Activated CD8-positive, alpha-beta T cell treated with anti-CD3 and anti-CD28 coated beads, Interleukin-2, amount 10 ng/mL, durations not matched to agents 7 days and 5 days (primary cell): ENCODE measurements at places on chromosomes 12 and 14. TPM values are rescaled to one million over a fixed set of nuclear protein-coding genes. Genes with fewer than 3 reads are reported as not detected.
A peak's percentile ranks its signal among the peaks of the same experiment; 100 is the strongest.

DNA sequence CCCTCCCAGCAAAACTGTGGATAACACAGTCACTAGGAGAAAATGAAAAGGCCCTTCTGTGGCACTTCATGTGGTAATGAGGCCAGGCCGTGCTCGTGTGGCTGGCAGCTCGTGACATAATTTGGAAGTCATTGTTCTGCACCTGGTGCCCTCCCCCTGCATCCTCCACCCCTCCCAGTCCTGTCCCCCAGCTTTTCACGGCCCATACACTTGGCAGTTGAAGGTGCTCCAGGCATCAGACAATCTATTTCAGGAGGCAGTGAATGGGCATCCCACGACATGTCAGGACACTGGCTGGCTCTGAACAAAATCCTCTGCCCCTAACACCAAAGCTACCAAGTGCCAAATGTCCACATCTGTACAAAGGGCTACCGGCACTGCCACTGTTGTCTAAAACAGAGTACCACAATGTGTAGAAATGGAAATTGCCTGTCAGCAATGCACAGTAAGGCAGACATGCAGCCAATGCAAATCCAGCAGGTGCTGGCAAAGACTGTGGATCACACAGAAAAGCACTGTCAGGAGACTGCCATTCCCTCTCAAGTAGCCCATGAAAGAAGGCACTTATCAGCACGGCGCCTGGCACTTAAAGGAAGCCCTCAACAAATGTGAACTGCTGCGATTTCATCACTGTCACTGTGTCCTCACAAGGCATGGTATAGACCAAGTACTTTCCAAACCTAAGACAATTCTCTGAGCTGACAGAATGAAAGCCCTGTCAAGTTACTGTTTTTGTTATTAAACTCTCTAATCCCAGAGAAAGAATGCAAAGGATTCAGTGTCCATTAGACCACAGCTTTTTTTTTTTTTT lies 39.1 kb downstream of the CORO1C start:
- peaks cover 9% of the 10 kb centered on the region for H3K36me3 ChIP-seq
- no peaks in the 10 kb centered on the region for H3K27me3 ChIP-seq
- peak overlapping the region; percentile 64 for H3K4me3 ChIP-seq
- no peak for DNase-seq
- peak overlapping the region; percentile 87 for H3K27ac ChIP-seq

The SMCO2 gene
- 0.61 TPM for total RNA-seq

- DNase-seq: peak; percentile 62
- peaks cover 8% of the 10 kb centered on the region for H3K4me1 ChIP-seq
- no peak within 1 kb of the TSS for H3K27ac ChIP-seq
- H3K4me3 ChIP-seq: peak within 1 kb of the TSS; percentile 78
- peaks cover 42% of the 10 kb centered on the region for H3K27me3 ChIP-seq
Measured at GRCh38 chr12:117968826-117969659, at the start of gene KSR2. KSR2 (minus strand) TSS chr12:117968990; CDS start chr12:117968255, 735 bp downstream.

The HIP1R gene
- 37.4 TPM for total RNA-seq

The SRGAP1 gene
- not detected for total RNA-seq

The B3GNT4 gene
- total RNA-seq: 1.4 TPM

The ALKBH2 gene
- total RNA-seq: 15.3 TPM

The OR6C2 gene
- not detected for total RNA-seq

- H3K27ac ChIP-seq: peak overlapping the region; percentile 16
- H3K4me1 ChIP-seq: peaks cover 32% of the 10 kb centered on the region
- no peak overlapping the region for H3K4me3 ChIP-seq
- DNase-seq: no peak
- H3K27me3 ChIP-seq: peaks cover 4% of the 10 kb centered on the region
- H3K36me3 ChIP-seq: peaks cover 7% of the 10 kb centered on the region
Measured at GRCh38 chr12:10211101-10211939, 1.4 kb upstream of the GABARAPL1 start.

The DGLUCY gene
- 119 TPM for total RNA-seq

The FLRT2 gene
- not detected for total RNA-seq

- H3K4me1 ChIP-seq: peaks cover 22% of the 10 kb centered on the region
- H3K27ac ChIP-seq: no peak overlapping the region
- H3K36me3 ChIP-seq: peaks cover 9% of the 10 kb centered on the region
- DNase-seq: no peak
- no peaks in the 10 kb centered on the region for H3K27me3 ChIP-seq
Measured at GRCh38 chr12:1584326-1584725, 10.1 kb downstream of the FBXL14 start.

The SIRT4 gene
- 1.4 TPM for total RNA-seq

DNA sequence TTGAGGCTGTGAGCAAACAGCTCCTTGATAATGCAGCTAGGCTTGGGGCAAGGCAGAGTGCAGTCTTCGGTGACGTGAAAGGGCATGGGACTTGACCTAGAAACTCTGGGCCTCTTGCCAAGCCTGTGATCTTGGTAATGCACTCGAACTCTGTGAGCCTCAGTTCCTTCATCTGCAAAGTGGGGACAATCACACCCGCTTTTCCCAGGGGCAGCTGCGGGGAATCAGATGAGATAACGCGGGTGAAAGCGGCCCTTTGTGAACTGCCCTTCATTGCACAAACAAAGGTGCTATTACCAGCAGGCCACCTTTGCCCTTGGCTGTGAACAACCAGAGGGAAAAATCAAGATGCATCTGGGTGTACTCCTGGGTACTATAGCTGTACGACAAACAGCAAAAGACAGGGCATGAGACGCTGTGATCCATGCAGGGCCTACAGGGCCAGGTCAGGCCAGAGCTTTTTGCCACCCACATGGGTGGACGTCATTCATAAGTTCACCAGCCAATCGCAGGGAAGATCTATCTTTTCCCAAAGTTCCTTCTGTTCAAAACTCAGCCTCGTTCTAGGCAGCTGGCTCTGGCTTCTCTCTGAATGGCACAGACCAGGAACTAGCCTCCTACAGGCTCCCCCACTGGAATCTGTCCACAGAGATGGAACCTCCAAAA lies 3.2 kb downstream of the MSI1 start:
- DNase-seq: no peak
- H3K4me3 ChIP-seq: no peak overlapping the region
- H3K36me3 ChIP-seq: no peaks in the 10 kb centered on the region

The SIX6 gene
- not detected for total RNA-seq

The RFLNA gene
- total RNA-seq: not detected

DNA sequence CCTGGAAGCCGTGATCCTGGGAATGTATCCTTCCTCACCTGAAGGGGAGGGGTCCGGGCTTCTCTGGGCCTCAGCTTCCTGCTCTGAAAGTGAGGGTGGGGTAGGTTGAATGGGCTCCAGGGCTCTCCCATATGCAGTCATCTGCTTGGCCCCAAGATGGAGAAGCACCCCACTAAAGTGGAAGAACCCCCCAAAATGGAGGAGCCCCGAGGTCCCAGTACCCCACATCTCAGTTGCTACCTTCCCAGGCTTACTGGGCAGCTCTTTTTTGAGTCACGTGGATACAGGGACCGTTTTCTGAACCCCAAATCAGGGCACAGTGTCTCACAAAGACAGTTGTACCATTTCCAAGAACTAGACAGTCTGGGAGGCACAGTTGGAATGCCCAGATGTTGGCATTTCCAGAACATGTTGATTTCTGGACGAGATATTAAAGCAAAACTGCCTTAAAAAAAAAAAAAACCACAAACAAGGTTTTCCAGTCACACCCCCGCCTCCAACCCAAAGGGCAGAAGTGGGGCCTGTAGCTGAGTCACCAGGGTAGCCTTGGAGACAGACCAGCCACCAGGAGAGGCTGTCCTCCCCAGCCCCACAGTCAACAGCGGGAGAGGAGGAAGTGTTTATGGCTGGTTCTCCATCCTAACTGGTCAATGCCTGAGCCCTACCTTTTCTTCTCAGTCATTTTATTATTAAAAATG lies 12.1 kb downstream of the VASH1 start:
- H3K4me3 ChIP-seq: no peak overlapping the region
- peaks cover 28% of the 10 kb centered on the region for H3K4me1 ChIP-seq
- no peak overlapping the region for H3K27ac ChIP-seq
- peak; percentile 22 for DNase-seq

GRCh38 chr14:49879646-49880204 lies 13.2 kb upstream of the ARF6 start:
- H3K27me3 ChIP-seq: peaks cover 2% of the 10 kb centered on the region
- H3K27ac ChIP-seq: peak overlapping the region; percentile 43
- no peaks in the 10 kb centered on the region for H3K36me3 ChIP-seq

- peaks cover 6% of the 10 kb centered on the region for H3K27me3 ChIP-seq
- no peaks in the 10 kb centered on the region for H3K36me3 ChIP-seq
- H3K4me1 ChIP-seq: no peaks in the 10 kb centered on the region
- no peak overlapping the region for H3K27ac ChIP-seq
- no peak overlapping the region for H3K4me3 ChIP-seq
Measured at GRCh38 chr14:93707475-93707874, 80.8 kb downstream of the PRIMA1 start.

The SUSD6 gene
- 40.0 TPM for total RNA-seq

GRCh38 chr12:38053113-38053512 lies 263.5 kb upstream of the ALG10B start:
- no peaks in the 10 kb centered on the region for H3K4me1 ChIP-seq
- no peak overlapping the region for H3K27ac ChIP-seq
- no peaks in the 10 kb centered on the region for H3K27me3 ChIP-seq
- H3K4me3 ChIP-seq: no peak overlapping the region

GRCh38 chr12:56315249-56315621 lies 553 bp downstream of the CNPY2 start:
- H3K36me3 ChIP-seq: peaks cover 34% of the 10 kb centered on the region
- peaks cover 16% of the 10 kb centered on the region for H3K4me1 ChIP-seq
- H3K4me3 ChIP-seq: peak overlapping the region; percentile 99
- H3K27me3 ChIP-seq: no peaks in the 10 kb centered on the region

The NTF3 gene
- total RNA-seq: not detected

- H3K4me1 ChIP-seq: peaks cover 6% of the 10 kb centered on the region
- H3K27ac ChIP-seq: no peak overlapping the region
- no peak for DNase-seq
- no peaks in the 10 kb centered on the region for H3K36me3 ChIP-seq
- peaks cover 14% of the 10 kb centered on the region for H3K27me3 ChIP-seq
Measured at GRCh38 chr14:65109357-65109756, 7.0 kb upstream of the MAX start.

DNA sequence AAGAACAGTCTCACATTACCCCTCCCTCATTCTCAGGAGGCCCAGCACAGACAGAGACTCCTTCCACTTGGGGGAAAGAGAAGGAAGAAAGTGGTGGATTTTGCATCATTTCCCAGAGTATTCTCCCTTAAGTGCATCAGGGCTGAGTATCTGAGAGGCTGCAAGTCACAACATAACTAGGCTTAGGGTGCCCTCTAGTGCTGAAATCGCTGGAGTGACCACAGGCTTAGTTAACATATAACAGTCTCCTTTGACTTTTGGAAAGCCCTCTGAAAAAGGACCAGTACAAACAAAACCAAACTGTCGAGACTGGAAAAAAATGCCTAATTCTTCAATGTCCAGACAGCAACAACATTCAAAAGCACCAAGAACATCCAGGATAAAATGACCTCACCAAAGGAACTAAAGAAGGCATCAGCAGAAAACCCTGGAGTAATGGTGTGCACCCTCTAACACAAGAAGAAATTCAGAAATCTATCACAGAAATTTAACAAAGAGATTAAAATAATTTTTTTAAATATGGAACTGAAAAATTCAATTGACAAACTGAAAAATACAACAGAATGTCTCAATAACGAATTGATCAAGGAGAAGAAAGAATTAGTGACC lies 412.3 kb downstream of the RPS29 start:
- no peaks in the 10 kb centered on the region for H3K36me3 ChIP-seq
- no peak overlapping the region for H3K27ac ChIP-seq
- peak; percentile 68 for DNase-seq
- no peaks in the 10 kb centered on the region for H3K27me3 ChIP-seq
- no peaks in the 10 kb centered on the region for H3K4me1 ChIP-seq

The KRT76 gene
- total RNA-seq: not detected

The VWF gene
- not detected for total RNA-seq

DNA sequence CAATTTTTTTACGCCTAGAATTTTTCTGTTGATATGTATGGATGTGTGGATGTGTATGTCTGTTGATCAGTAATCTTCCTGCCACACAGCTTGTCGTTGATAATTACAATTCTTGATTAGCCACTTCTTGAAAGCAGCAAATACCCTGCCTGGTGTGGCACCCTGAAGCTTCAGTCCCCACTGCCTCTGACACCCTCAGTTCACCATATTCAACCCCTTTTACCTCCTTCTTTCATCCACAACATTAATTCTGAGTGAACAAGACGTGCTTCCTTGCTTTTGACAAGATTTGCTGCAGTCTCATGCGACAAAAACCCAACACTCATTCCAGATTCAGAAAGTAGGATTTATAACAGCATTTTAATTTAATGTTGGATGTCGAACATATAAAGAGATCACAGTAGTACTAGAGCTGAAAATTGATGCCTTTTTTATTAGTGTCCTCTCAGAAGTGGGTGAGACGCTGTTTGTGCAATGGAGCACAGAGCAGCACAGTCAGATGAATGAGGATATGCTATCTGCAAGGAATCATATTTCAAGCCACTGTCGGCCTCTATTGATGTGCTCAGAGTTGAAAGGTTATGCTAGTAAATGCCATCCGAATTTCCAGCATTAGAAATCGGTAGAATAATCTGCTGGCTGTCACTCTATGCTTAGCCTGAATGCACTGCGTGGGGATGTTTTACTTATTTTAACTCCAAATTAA lies 383.7 kb downstream of the EGLN3 start:
- no peaks in the 10 kb centered on the region for H3K36me3 ChIP-seq
- peaks cover 2% of the 10 kb centered on the region for H3K4me1 ChIP-seq
- no peak overlapping the region for H3K27ac ChIP-seq
- H3K4me3 ChIP-seq: no peak overlapping the region

The SLC4A8 gene
- total RNA-seq: 11.4 TPM

The ERBB3 gene
- 5.4 TPM for total RNA-seq

DNA sequence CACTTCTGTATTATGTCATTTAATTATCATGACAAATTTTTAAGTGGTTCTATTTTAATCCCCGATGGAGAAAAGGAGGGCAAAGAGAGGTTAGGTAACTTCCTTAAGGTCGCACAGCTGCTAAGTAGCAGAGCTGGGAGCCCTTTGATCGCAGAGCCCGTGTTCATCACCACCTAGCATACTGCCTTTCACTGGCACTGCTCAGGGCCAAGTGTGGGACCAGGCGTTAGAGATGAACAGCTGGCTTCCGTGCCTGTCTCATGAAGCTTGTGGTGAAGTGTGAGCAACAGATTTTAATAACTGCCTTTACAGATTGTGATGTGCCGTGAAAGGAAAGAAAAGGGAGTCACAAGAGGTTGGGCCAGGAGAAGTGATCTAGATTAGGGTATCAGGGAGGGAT lies 273.6 kb downstream of the AKAP6 start:
- no peak overlapping the region for H3K27ac ChIP-seq
- H3K4me3 ChIP-seq: no peak overlapping the region
- no peaks in the 10 kb centered on the region for H3K4me1 ChIP-seq
- DNase-seq: no peak

The HRK gene
- not detected for total RNA-seq

- no peaks in the 10 kb centered on the region for H3K27me3 ChIP-seq
- H3K27ac ChIP-seq: no peak overlapping the region
- H3K4me1 ChIP-seq: no peaks in the 10 kb centered on the region
- H3K36me3 ChIP-seq: peaks cover 11% of the 10 kb centered on the region
- H3K4me3 ChIP-seq: no peak overlapping the region
- no peak for DNase-seq
Measured at GRCh38 chr12:22459838-22460490, 84.4 kb downstream of the C2CD5 start.

GRCh38 chr14:32688941-32689340 lies 249.7 kb upstream of the NPAS3 start:
- no peak overlapping the region for H3K4me3 ChIP-seq
- no peaks in the 10 kb centered on the region for H3K4me1 ChIP-seq
- no peaks in the 10 kb centered on the region for H3K36me3 ChIP-seq
- H3K27ac ChIP-seq: no peak overlapping the region
- DNase-seq: no peak
- no peaks in the 10 kb centered on the region for H3K27me3 ChIP-seq

- no peak overlapping the region for H3K4me3 ChIP-seq
- H3K27me3 ChIP-seq: no peaks in the 10 kb centered on the region
- peak overlapping the region; percentile 49 for H3K27ac ChIP-seq
- peaks cover 26% of the 10 kb centered on the region for H3K4me1 ChIP-seq
Measured at GRCh38 chr12:6330192-6330591, 11.7 kb downstream of the TNFRSF1A start.
